ENCODE measurements at places on chromosomes 13 and 19. TPM values are rescaled to one million over a fixed set of nuclear protein-coding genes. Genes with fewer than 3 reads are reported as not detected.

KBTBD6 gene
- 3.2 TPM for total RNA-seq

NOVA2 gene
- total RNA-seq, result not detected

LYPD5 gene
- not detected for total RNA-seq

FCAR gene
- total RNA-seq, result 6.7 TPM

CCDC70 gene
- not detected for total RNA-seq

DYRK1B gene
- 43.8 TPM for total RNA-seq

TMEM190 gene
- not detected for total RNA-seq

NCAN gene
- total RNA-seq, result not detected

CEACAM19 gene
- total RNA-seq, result 4.1 TPM

MUC16 gene
- not detected for total RNA-seq

ANKLE1 gene
- 1.3 TPM for total RNA-seq

TDRD3 gene
- total RNA-seq, result 33.4 TPM

NCR1 gene
- total RNA-seq, result 342 TPM

MTUS2 gene
- not detected for total RNA-seq

CGB7 gene
- not detected for total RNA-seq

ZNF575 gene
- total RNA-seq, result 5.4 TPM

NCLN gene
- 49.0 TPM for total RNA-seq

ZNF100 gene
- 7.9 TPM for total RNA-seq

STXBP2 gene
- 409 TPM for total RNA-seq

EFNA2 gene
- total RNA-seq, result not detected

AMER2 gene
- total RNA-seq, result not detected

ZNF665 gene
- total RNA-seq, result 3.4 TPM

KCNN1 gene
- not detected for total RNA-seq

SLC6A16 gene
- 10.8 TPM for total RNA-seq

ATP8A2 gene
- total RNA-seq, result 0.43 TPM

SRRM5 gene
- 0.50 TPM for total RNA-seq

PALM gene
- total RNA-seq, result 1.0 TPM

S1PR5 gene
- total RNA-seq, result 368 TPM

PSG2 gene
- not detected for total RNA-seq

KLHL1 gene
- total RNA-seq, result not detected

ZNF224 gene
- total RNA-seq, result 56.0 TPM

IZUMO2 gene
- total RNA-seq, result not detected

KIR2DL4 gene
- total RNA-seq, result 14.5 TPM

HCST gene
- 296 TPM for total RNA-seq

ZNF382 gene
- 3.2 TPM for total RNA-seq

SCEL gene
- total RNA-seq, result not detected

B3GNT3 gene
- total RNA-seq, result not detected

PSG6 gene
- total RNA-seq, result not detected

LGALS14 gene
- total RNA-seq, result not detected

TEX101 gene
- not detected for total RNA-seq

Data from natural killer cell (primary cell).